ENCODE measurements at places on chromosomes 2 and 18.

DNA sequence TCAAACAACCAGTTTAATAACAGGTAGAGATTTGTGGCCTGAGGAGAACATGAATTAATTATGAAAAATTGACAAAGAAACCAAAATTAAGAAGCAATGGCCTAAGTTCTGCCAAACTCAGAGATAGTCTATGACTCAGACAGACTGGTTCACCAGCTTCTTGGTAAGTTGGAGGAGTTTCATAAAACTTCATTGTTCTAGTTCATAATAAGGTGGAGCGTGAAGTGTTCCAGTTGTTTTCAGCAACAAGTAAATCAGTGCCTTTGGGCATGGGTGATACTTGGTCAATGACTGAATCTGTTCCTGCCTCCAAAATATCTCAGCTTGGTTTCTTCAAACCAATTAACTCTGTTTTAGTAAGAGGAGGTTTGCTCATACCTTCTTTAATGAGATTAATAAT is 40.0 kb downstream of the SLC40A1 start:
- DNase-seq: no peak

DNA sequence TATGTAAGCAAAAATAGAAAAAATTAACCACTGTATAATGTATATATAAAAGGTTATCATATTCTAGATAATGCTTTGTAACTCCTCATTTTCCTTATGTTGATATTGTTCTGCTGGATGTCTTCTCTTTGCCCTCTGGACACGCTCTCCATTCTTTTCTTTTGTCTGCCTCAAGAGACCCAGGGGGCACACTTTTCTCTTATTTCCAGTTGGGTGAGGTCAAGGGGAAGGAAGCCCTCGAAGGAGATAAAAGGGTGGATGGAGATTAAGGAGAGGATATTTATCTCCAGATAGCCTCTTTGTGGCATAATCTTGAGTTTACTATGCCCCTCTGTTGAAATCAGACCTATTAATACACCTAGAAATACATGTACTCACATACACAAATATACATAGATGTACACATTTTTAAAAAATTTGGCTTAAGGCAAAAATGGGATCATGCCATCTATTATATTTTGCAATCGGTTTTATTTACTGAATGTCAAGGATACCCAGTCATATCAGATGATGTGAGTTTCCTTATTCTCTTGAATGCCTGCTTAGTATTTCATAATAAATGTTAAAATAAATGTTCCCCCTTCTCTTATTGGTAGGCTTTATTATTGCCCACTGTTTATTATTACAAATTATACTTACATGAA is 65.3 kb downstream of the LCLAT1 start:
- DNase-seq: no peak

DNA sequence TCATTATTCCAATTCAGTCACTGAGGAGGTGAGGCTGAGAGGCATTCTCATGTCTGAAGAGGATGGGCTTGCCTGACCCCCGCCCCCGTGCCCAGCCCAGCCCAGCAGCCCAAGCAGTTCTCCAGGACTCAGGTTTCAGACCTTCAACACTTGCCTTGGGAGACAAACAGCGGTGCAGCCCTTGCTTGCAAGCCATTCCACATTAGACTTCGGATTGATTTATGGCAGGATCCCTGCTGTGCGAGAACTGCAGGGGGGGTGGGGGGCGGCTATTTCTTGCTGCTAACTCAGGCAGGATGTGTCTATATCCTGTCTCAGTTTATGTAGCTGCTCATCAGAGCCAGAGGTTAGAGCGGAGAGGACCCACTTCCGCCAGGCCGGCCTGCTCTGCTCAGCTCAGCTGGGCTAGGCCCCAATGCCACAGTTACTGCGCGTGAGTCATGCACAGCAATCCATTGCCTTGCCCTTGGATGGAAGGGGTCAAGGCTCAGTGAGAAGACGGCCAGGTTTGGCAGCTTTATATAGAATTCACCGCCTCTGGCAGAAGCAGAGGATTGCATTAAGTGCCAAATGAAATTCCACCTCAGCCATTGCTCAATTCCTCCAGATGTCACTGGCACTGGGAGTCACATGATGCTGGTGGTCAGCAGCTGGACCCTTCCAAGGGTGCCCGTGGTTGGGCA is 1.8 kb downstream of the GYPC start:
- peak; percentile 63 for DNase-seq

GRCh38 chr2:120372816-120373215 is 26.9 kb downstream of the INHBB start:
- no peak for DNase-seq

GRCh38 chr2:121804997-121805765 is 49.7 kb downstream of the TSN start:
- no peak for DNase-seq

DNA sequence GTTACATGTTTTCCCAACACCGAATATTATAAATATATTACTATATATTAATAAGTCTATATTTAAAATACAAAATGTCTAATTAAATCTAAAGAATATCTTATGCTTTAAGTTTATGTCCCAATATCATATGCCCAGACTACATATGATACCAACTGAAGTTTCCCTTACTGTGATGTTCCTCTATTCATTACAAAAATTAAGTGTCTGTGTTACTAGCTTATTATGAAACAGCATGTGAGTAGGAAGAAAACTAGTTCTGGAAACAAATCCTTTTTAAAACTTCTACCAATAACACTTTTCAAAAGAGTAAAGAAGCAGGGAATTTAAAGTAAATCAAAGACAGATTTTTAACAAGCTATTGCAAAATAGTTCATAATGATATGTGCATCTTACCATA is 17.8 kb downstream of the HNRNPLL start:
- no peak for DNase-seq

GRCh38 chr2:200787351-200788120 is 24.2 kb upstream of the BZW1 start:
- DNase-seq: no peak
